ENCODE measurements at places on chromosomes 5 and 9.

DNA sequence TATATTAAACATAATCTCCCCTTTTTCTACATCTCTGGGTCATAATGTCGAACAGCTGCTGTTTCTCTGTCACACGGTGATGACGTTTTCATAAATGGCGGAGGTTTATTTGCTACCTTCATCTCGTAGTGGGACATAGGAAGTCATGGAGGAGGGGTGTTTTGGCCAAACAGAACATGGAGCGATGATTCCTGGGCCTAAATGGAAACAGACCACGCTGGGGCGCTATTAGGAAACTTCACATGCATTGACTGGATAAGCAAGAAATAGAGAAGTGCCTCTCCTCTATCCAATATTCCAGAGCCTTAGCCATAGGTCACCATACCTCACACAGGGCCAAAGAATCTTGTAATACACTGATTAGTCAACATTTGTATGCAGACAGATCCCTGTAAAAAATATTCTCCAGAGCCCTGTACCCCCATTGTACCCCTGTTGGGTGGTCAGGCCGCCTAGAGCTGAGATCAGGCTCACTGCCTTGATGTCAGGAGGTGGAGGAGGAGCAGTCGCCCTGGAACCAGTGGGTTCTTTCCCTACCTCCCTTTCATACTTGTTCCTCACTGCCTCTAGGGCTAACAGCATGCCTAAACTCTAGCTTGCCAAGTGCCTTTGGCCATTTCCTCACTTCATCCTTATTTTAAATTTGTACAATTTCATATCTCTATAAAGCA, 77.8 kb upstream of the SPIN1 start:
- DNase-seq, result no peak

DNA sequence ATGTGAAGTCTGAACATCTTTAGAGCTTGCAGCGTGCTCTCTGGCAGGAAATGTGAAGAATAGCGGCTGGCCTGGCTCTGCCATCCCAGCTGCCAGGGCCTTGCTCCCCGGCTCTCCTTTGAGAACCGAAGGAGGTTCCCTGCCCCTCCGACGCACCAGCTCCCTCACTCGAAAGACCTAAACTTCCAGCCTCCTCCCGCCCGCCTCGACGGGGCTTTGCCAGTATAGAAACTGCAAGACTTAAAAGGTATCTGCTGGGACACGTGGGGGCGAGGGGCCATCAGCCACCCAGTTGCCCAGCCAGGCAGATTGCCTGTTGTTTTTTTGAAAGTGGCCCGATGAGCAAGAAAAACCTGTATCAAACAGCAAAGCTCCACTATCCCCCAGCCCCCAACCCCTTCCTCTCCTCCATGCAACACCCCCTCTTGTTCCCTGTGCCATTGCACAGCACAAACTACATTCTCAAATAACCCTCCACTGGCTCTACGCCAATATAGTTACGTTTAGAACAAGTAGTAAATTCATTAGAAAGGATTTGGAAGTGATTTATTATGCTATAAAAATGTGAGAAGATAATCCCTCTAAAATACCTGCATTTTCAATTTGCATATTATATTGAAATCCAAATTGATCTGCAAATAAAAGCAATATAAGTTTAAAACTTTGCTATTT, 331.9 kb downstream of the MED10 start:
- DNase-seq, result no peak

GRCh38 chr5:33184367-33184766, 256.4 kb upstream of the TARS1 start:
- no peak for DNase-seq

- no peak for DNase-seq
These were observed 40.8 kb upstream of the ADAMTS19 start for GRCh38 chr5:129419292-129419691.

GRCh38 chr5:175344331-175345195, 99.4 kb downstream of the DRD1 start:
- DNase-seq, result no peak

DNA sequence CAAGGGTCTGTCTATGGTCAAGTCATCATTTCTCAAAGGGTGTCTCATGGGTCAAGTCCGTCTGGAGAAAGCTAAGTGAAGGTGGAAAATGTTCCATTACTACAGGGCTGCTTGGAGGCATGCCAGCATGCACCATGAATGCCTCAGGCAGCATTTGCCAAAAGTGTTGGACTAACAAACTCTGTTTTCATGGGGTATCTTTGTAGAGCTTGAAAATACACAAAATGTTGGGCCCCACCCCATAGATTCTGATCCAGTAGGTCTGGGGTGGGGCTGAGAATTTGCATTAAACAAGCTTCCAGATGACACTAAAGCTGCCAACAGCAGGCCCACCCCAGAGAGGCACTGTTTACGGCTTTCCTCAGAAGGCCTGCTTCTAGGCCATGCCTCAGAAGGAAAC, 75.0 kb upstream of the FRRS1L start:
- DNase-seq, result no peak

- DNase-seq, result no peak
These were observed 494.6 kb downstream of the ENC1 start for GRCh38 chr5:74145951-74146350.

DNA sequence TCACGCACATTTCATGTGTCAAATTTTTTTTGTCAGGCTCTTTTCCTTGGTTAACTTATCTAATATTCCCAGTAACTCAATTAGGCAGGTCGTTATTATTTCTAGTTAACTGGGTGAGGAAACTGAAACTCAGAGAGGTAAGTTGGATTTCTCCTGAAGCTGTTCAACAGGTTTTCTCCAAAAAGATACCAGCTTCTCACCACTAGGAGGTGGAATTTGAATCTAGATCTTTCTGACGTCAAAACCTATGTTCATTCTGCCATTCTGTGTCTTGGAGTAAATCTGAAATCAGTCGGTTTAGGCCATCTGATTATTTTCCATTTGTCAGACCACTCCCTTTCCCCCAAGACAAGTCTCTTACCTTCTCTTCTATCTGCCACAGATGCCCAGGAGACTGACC, 572.9 kb downstream of the ACTL7B start:
- no peak for DNase-seq
